ENCODE measurements at places on chromosomes 7 and 10.

DNA sequence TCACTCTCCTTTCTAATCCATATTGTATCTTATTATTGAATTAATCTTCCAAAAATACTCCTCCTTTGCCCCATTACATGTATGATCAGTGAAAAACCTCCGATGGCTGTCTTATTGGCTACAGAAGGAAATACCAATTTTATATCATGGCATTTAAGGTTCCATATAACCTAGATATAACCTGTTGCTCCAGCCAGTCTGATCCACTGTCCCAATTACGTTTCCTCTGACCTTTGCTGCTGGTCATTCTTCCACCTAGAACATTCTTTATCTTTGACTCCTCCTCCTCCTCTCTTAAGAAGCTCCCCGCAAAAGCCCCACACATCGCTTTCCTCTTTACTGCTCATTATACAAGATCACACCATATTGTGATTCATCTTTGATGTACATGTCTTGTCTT is 161.5 kb downstream of the RNLS start:
- no peak for DNase-seq

DNA sequence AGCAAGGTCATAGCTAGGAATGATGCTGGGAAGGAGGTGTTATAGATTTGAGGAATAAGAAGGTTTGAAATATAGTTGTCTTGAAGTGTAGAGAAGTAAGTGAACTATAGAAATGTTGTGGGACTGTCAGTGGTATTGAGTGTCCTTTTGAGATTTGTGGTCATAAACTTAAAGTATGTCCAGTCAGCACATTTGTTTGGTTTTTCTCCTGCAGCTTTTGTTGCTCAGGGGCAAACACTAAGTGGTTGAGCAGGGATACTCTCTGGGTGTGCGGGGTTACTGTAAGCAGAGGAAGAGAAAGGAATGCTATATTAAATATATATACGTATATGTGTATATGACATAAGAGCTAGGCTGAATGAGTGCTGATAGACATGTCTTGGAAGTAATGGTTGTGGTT is 67.1 kb downstream of the HECTD2 start:
- no peak for DNase-seq

DNA sequence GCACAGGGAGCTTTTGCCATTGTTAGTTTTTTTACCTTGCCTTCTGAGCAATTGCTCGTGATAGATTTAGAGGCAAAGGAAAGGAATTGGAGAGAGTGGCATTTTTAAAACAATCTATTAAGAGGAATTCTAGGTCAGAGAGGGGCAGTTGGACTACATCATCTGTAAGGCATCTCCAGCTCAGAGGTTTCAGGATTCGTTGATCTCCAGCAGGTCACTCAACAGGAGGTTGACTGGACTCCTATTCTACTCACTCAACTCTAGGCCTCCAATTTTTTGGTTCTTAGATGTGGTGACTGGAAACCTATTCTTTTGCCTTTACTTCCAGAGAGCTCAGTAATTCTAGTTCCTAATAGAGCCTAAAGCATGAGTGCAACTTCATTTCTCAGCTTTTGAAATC is 42.8 kb downstream of the TBXAS1 start:
- DNase-seq = no peak

DNA sequence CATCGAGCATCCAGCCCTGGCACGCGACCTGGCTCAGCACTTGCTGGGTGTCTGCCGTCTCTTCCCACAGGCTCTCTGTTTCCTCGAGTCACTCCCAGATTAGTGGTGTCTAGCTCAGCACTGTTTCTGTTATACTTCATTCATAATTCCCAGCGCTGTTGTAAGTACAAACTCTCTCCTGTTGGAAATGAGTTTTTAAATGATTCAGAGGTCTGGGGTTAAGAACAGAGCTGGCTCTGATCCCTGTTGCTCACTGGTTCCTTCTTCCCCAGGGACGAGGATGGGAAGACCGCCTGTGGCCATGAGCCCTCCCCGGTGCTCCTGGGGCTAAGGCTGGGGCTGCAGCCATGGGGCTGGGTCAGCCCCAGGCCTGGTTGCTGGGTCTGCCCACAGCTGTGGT is 17.3 kb upstream of the C10orf95 start:
- no peak for DNase-seq

GRCh38 chr10:97333601-97334369 is 744 bp downstream of the FRAT2 start:
- DNase-seq = no peak

DNA sequence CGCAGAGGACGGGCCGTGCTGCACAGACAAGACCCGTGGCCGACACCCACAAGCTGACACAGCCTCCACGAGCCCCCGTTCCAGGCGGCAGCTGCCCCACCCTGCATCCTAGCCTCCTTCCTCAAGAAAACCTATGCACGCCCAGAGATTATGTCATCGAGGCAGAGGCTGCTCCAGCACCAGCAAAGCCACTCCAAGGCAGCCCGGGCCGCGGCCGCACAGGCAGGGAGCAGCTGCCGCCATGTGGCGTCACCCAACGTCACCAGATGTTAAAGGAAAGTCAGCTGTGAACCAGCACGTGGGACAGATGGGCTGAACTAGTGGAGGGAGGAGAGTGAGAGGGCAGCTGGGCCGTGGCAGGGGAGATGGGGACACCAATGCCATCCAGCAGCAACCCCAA is 59.8 kb downstream of the STK32C start:
- no peak for DNase-seq

DNA sequence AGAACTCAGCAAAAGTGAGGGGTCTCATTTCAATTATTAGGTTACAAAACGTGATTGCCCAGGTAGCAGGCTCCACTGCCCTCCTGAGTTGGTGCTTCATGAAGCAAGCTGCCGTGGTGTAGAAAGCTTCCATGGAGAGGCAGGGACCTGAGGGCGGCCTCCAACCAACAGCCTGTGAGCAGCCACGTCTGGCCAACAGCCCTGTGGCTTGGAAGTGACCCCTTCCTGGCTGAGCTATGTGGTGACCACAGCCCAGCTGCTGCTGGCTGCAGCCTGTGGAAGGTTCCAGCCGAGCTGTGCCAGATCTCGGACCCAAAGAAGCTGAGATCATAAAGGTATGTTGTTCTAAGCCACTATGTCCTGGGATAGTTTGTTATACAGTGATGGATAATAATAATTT is 122.5 kb upstream of the KLF6 start:
- DNase-seq = no peak

GRCh38 chr7:107914831-107915230 is 23.8 kb downstream of the DLD start:
- no peak for DNase-seq

GRCh38 chr10:42934351-42934811 is 142.5 kb upstream of the RET start:
- no peak for DNase-seq

DNA sequence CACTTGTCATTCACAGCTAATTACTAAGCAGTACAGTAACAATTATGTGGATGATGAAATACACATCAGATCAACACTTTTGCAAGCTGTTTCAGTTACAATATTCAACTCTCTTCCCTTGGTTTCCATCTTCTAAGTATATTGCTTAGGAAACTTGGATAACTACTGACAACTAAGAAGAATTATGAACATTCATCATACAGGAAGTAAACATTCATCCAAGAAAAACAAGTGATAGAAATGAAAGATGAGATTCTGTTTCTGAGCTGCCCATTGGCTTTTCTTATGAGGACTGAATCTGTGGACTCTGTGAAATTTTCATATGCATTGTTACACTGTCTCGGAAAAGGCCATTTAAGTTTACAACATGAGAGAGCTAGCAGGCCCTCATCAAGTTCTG is 240.2 kb downstream of the PRKG1 start:
- no peak for DNase-seq

DNA sequence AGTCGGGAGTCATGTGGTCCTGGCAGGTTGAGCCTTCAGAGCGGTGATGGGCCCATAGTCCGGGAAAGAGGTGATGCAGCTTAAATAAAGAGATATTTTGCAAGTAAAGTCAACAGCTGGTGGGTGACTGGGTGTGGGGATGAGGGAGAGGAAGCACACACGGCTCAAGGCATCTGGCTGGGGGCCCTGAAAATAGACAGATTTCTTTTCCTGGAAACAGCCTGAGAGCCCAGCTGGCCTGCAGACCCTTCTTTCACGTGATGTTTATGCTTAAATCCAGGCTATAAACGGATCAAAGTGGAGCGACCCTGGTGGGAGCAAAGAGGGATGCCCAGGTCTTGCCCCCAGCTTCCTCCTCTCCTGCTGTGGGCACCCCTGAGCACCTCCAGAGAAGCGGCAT is 149.1 kb downstream of the TEX36 start:
- DNase-seq = no peak

DNA sequence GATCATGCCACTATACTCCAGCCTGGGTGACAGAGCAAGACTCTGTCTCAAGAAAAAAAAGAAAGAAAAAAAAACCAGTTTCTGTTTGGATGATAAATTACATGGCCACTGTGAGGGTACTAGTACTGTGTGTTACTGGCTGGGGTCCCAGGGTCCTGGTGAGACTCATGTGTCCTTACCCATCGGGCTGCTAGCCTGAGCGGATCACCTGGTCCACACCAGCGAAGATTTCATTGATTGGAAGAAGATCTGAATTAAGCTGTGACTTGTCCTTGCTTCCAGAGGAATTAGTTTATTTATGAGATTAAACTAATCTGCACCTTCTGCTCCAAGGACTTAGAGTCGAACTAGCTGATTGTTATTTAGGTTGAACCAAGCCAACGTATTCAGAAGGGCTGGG is 40.0 kb upstream of the BAMBI start:
- DNase-seq = no peak

GRCh38 chr10:110273474-110273873 is 31.2 kb downstream of the SMNDC1 start:
- peak; percentile 39 for DNase-seq

- no peak for DNase-seq
These were observed 22.8 kb upstream of the EZH2 start for GRCh38 chr7:148906707-148907498.

- DNase-seq = no peak
These were observed 2.2 kb downstream of the HOXA5 start for GRCh38 chr7:27141137-27141922.

DNA sequence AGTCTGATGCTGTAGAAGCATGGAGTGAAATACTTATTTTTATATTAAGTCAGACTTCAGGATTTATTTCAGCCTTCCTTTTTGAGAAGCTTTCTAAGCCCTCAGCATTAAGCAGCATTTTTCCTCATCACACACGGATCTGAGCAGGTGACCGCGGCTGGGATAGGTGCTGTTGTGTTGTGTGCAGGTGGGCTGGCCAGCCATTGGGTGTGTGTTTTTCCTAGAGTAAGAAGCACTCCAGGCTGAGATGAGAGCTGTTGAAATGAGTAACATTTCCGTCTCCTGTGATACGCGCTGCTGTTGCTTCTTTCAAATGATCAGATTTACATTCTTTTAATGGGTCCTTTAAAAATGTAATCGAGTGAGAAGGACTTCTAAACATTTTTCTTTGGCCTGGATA is 63.9 kb downstream of the INSYN2A start:
- DNase-seq = no peak

- DNase-seq = no peak
These were observed 119.7 kb downstream of the FAM53B start for GRCh38 chr10:124624466-124624865.

DNA sequence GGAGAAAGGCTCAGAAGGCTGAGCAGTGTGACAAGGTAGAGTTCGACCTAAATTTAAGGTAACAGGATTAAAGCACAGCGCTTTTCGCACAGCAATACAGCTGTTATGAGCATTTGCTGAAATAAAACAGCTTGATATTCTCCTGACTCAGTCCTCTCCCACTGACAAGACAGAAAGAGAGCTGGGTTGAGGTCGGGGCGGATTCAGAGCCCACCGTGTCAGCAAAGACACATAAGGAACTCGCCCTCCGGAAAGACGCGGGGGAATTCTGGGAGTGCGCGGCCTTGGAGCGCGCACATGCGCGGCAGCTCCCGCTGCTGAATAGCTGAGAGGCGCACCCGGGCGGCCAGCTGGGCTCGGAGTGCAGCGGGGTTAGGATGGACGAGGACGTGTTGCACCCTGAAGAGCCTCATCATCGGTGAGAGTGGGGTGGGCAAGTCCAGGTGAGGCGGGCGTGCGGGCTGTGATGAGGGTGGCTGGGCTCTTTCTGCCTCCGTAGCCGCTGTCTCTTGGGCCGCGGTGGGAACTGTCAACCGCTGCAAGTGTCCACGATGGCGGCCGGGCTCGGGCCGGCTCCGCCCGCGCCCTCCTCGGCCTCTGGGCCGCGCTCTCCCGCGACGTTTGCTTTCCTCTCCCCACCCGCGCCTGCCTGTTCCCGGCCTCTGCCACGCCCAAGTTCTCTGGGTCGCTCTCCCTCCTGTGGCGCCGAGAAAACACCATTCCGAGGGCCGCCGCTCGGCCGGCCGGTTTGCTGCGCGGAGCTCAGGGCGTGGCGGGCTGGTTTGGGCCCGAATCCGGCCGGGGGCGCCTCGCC is 120.6 kb downstream of the LYZL1 start:
- peak; percentile 54 for DNase-seq

DNA sequence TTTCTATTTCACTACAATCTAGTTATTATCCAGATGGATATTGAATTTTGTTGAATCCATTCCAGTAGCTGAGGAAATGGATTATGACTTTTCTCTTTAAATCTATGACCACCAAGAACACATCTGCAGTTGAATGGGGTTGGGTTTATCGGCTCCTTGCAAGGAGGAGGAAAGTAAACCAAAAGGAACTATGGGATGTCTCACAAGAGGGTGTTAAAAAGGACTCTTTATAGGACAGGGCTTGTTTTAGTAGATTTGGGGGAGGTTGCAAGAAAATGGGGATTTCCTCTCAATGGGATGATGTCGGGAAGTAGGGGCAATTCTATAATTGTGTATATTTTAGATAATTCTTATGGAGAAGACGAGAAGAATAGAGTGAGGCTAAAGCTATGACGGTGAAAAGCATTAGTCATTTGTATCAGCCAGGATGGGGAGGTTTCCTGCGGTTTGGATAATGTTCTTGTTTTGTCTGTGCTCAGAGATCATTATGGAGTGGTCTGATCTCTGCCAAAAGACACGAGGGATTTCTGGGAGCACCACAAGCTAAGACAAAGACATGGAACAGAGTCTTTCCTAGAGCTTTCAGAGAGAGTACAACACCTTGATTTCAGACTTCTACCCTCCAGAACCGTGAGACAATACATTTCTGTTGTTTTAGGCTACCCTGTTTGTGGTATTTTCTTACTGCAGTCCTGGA is 5.3 kb upstream of the LRRC61 start:
- peak; percentile 94 for DNase-seq

DNA sequence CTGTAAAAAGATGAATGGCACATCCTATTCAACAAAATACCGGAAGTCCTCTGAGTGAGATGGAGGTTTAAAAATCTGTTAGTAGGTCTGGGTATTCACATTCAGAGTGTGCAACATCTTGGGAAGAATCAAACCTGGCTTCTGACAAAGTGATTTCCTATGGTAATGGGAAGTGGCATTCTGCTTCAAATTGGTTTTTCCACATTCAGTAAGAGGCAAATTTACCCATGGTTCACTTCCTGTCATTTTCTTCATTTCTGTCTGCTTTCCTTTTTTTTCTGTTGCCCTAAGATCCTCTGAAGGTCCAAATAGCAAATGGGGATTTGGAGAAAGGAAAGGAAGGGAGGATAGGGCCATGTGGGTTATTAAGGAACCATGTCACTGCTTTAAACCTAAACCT is 218.3 kb downstream of the DOCK4 start:
- DNase-seq = no peak

GRCh38 chr7:110964775-110965174 is 126.2 kb upstream of the LRRN3 start:
- no peak for DNase-seq

Data from A172 (cell line).